T-cell (primary cell): ENCODE measurements at places on chromosomes 4 and X.

DNA sequence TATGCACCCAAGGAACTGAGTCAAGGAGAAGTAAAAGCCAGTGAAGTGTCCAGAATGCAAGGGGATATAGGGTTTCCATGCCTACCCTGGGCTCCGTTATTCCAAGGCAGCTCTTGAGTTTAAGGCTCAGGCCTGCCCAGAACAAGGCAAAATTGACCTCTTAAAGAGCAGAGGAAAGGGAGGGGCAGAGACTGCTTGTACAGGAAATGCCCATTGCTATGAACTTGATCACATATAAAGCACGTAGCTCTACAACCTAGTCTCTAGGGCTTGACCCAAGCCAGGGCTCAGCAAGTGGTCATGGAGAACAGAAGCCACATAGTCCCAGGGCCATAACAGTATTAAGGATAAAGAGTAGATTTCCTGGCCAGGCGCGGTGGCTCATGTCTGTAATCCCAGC is 58.2 kb upstream of the MSN start:
- DNase-seq: no peak

DNA sequence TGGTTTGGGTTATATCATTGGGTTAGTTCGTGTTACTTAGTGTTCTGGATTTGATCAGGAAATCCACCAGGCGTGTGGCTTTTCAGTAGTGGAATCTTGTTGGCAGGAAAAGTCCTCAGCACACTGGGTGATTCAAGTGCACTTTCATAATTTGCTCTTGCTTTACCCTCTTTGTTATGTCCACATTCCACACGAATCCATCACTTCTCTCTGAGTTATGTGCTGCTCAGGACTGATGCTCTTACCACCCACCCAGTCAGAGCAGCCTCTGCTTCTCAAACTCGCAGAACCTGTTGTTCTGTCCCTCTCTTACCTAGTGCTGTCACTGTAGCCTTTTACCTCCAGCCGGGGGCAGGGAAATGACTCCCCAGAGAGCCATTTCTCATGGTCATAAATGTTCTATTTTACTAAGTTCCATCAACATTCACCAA is 37.2 kb upstream of the SCRG1 start:
- no peak for DNase-seq

GRCh38 chr4:145090380-145090779 is 7.6 kb downstream of the ANAPC10 start:
- no peak for DNase-seq

- DNase-seq: no peak
These were observed 316.2 kb downstream of the ANKRD50 start for GRCh38 chr4:124396333-124396732.

GRCh38 chrX:97405031-97405660 is 521.4 kb downstream of the RPA4 start:
- no peak for DNase-seq
